GM12878 (cell line): ENCODE measurements at places on chromosomes 12 and 14. TPM values are rescaled to one million over a fixed set of nuclear protein-coding genes. Genes with fewer than 3 reads are reported as not detected.

DNA sequence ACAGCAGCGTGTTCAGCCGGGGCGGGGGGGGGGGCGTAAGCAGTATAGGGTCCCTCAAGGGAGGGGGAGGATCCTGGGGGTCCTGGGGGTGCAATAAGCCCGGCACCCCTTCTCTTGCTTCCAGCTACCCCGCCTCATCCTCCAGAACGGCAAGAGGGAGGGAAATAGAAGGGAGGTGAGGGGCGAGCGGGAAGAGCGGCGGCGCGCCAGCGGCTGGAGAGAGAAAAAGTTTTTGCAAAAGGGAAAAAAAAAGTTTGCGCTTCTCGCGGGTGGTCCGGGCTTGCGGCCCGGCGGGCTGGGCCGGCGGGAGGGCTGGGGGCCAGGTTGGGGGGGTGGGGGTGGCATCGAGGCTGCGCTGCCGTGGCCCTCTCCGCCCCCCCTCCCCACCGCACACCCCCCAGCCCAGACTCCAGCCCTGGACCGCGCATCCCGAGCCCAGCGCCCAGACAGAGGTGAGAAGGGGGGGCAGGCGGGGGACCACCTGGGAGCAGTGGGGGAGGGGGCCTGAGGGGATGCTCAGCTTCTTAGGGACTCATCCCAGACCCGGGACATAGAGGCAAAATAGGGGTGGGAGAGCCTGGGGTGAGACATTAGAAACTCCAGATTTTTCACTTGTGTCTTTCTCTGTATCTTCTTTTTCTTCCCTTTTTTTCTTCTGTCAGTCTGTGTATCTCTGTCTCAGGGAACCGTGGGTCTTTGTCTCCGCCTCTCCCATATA is at the start of gene GLI1:
Gene GLI1 (plus strand): TSS at position 36 of the 718 bp plus-strand sequence. CDS start 3,907 bp downstream, outside the sequence.
- no peak for DNase-seq

GRCh38 chr12:12885096-12885792 is 6.1 kb upstream of the GPRC5A start:
- DNase-seq: no peak

DNA sequence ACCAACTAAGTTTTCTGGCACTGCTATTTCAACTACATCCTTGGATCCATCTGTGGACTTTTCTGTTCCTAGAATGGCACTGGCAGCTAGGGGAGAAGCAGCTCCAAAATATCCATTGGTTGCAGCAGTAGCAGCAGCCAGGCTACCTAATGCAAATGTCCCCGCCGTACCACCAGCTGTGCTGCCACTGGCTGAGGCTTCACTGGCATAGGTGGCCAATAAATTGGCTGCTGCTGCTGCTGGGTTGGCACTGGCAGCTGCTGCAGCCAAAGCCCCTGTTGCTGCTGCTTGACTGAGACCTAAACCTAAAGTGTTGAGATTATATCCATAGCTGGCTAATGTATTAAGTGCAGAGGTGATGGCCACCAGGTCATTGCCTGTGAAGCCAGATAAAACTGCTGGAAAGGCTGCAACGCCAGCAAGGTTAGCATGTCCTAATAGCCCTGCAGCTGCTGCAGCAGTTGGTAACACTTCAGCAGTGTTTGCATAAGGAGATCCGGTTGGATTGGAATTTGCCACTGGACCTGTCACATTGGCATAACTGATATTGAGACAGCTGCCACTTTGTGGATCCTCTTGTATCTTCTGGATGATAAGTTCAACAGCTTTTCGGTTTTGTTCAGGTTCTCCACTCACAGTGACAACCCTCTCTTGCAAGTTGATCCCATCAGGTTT is 149.5 kb downstream of the NOVA1 start:
- no peak for DNase-seq

Gene KRT71
- polyA plus RNA-seq: not detected in 2 replicates

Gene LRTM2
- not detected in 2 replicates for polyA plus RNA-seq
